Urinary bladder (tissue), 4 donors: ENCODE measurements at places on chromosomes 3 and 15. TPM values are rescaled to one million over a fixed set of nuclear protein-coding genes. Genes with fewer than 3 reads are reported as not detected.

The CATSPER2 gene
- total RNA-seq = 4.7 TPM

The CCDC13 gene
- total RNA-seq = 1.1 TPM

The CLDN16 gene
- 0.37 TPM for total RNA-seq

The STRIT1 gene
- total RNA-seq = 1.4 TPM

The LRRC2 gene
- total RNA-seq = 4.3 TPM

The ZDHHC3 gene
- 56.1 TPM for total RNA-seq

The RAB6B gene
- total RNA-seq = 3.4 TPM

The STARD5 gene
- 25.5 TPM for total RNA-seq
